ENCODE measurements at places on chromosomes 1 and 21.

- no peak for DNase-seq
Measured at GRCh38 chr1:107740579-107740978, 224.4 kb downstream of the VAV3 start.

DNA sequence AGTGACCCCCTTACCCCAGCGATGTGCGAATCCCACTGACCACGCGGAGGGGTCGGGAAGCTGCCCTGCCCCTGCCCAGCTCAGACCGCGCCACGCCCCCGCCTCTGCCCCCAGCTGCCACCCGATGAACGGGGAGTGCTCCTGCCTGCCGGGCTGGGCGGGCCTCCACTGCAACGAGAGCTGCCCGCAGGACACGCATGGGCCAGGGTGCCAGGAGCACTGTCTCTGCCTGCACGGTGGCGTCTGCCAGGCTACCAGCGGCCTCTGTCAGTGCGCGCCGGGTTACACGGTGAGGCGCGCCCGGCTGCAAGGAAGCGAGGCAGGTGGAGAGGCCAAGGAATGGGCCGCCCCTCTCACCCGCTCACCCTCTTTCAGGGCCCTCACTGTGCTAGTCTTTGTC, 11.9 kb upstream of the LRRC71 start:
- no peak for DNase-seq

DNA sequence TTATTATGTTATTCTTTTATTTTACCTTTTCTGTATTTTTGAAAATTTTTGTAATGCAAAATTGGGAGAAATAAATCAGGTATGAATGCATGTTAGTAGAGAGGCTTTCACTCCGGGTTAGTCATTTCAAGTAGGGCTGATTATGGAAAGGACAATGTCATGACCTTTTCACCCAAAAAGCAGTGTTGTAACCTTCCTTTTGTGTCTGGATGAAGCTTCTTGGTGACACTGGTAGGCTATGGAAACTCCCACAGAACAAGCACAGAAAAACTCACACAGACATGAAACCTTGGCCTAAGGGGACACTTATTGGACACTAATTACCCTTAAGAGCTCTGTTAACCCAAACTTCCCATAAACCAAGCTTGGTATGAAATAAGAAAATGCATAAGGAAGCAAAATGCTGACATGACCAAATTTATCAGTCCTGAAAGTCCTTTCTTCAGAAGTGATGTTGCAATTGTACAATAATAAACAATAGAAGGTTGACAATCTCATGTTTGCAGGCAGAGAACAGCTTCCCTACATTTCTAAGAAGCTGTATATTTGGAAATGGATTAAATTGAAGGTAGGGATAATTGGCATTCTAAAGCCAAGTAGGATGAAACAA, 70.0 kb upstream of the KCNJ15 start:
- DNase-seq, result no peak

DNA sequence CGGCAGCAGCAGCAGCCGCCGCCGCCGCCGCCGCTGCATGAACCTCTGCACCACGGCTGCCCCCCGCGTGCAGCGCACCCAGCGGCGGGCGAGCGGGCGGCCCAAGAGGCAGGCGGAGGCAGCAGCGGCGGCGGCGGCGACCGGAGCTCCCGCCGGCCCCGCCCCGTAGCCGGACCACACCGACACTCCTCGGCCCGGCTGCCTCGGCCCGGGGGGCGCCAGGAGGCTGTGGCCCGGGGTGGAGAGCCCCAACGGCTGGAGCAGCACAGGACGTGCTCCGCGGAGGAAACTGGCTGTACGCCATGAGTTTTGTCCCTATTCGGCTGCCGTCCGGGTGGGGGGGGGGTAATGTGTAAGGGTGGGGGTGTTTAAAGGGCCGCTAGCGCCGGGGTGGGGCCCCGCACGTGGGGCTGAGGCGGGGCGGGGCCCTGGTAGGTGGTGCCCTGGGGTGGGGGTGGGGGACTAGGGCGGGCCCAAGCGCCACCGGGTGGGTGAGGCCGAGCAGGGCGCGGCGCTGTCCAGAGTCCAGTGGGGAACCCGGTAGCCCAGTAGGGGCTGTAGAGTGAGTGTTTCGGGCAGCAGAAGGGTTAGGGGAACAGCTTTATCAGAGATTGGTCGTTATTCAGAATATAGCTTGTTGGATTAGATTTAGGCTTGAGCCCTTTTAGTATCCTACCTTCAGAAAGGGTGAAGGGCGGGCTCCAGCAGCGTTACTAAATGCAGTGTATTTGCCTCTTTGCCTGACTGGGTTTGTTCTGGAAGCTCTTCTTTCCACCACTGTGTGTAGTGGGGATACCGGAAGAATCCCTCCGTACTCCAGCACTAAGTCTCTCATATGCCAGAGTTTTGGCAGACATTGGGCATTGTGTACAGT, at the start of gene FAM78B:
FAM78B (minus strand) TSS at position 304 of the 874 bp plus-strand sequence. CDS start 753 bp downstream, outside the sequence.
- DNase-seq, result peak; percentile 59

- DNase-seq, result no peak
Measured at GRCh38 chr1:225321784-225322183, 106.1 kb downstream of the LBR start.

DNA sequence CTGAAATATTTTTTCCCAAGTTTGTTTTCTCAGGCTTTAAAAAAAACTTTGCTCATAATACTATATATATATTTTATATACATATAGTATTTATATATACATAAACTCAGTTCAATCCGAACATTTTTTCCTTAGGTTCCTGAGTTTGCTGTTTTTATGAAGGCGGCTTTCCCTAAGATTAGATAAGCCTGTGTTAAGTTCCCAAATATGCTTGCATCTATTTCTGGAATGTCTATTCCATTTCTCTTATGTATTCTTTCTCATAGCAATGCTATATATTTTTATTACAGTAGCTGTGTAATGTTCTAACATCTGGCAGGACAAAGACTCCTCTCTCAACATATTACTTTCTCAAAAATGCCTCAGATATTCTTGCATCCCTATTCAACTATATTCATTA, 45.9 kb downstream of the ADSS2 start:
- no peak for DNase-seq

GRCh38 chr1:107430540-107431228, 289.8 kb downstream of the NTNG1 start:
- DNase-seq, result peak; percentile 31

DNA sequence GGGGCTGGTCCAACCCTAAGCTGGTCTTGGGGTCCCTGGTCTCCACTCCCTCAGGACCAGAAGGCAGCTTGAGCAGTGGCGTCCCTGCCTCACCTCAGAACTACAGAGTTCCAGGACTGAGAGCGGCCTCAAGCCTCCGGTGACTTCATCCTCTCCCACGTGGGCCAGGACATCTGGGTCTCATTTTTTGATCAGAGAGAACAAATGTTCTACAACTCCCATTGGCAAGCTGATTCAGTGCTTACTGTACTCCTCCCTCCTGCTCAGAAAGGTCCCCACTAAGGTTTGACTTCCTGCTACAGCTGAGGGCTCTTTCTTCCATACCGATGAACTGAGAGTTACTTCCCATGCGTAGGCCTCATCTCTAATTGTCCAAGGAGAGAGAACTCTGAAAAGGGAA, 78.5 kb downstream of the PLXNA2 start:
- DNase-seq, result peak; percentile 91

DNA sequence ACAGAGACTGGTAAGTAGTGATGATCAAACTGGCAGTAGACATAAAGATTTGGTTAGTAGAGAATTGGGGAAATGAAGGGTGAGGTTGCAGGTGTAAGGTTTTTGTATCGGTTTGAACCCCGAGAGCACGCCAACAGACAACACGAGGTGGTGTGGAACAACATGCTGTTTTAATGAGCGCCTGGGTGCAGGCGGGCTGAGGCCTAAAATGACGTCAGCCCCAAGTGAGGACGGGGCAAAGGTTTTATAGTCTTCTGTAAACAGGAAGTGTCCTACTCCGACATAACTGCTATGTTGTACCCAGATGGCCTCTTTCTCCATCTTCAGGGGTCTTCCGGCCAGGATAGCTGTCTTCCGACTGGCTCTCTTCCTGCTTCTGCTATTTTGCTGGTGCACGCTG, 178.8 kb downstream of the HHIPL2 start:
- no peak for DNase-seq
